ENCODE measurements at places on chromosomes 6 and 20.
A peak's percentile ranks its signal among the peaks of the same experiment; 100 is the strongest.

- no peak for DNase-seq
Observed at GRCh38 chr6:51934098-51934497, 153.3 kb downstream of the PKHD1 start.

- DNase-seq, result no peak
Observed at GRCh38 chr6:170200458-170200891, 90.4 kb downstream of the DLL1 start.

DNA sequence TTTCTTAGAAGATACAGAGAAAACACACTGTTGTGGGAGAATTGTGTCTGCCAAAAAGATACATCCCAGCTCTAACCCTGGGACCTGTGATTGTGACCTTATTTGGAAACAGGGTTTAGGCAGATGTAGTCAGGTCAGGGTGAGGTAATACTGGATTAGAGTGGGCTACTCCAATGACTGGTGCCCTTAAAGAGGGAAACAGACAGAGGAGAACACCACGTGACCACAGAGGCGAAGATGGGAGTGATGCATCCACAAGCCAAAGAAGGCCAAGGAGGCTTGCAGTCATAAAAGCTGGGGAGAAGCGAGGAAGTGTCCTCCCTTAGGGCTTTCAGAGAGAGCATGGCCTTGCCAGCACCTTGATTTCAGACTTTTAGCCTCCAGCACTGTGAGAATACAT lies 35.6 kb downstream of the SLC52A3 start:
- no peak for DNase-seq

DNA sequence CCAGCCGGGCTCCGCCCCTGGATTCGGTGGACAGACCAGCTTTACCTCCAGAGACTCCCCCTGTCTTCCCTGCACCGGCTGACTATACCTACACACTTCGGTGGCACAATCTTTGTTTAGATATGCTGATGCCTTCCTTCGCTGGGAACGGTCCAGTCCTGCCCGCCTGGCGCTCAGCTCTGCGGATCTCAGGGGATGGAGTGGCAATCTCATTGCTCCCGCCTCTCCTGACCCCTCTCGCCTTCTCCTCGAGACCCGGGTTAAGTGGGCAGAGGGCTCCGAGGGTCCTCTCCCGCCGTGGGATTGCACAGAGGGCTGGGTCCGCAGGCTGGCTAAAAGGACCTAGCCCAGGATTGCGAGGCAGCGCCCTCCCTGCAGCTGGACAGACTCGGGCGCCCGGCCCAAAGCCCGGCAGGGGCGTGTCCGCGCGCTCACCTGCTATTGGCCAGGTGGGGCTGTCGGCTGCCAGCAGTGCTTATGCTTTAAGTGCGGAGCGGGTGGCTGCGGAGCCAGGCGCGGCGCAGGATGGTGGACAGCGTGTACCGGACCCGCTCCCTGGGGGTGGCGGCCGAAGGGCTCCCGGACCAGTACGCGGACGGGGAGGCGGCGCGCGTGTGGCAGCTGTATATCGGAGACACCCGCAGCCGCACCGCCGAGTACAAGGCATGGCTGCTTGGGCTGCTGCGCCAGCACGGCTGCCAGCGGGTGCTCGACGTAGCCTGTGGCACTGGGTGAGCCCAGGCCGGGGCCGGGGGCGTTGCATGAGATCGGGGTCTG lies at the start of gene GNMT:
Gene GNMT, plus strand, starts transcription at position 512 of the 777 bp plus-strand sequence. Its CDS starts 14 bp downstream, at position 526.
- peak; percentile 47 for DNase-seq

- no peak for DNase-seq
Observed at GRCh38 chr20:10924644-10925201, 250.9 kb upstream of the JAG1 start.

Data from glutamatergic neuron (in vitro differentiated cells).